ENCODE measurements at places on chromosomes 3 and 15.
A peak's percentile ranks its signal among the peaks of the same experiment; 100 is the strongest.

DNA sequence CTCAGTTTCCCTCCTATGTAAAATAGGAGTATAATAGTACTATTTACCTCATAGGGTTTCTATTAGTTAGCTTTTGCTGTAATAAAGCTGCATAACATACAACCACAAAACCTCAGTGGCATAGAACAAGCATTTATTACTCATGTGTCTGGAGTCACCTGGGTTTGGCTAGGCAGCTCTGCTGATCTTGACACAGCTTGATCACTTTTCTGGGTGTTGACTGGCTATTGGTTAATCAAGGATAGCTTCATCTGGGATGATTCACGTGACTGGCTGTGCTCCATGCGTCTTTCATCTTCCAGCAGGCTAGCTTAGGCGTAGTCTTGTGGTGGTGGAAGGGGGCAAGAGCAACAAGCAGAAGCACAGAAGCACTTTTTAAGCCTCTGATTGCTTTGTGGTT is 112.6 kb downstream of the SQOR start:
- DNase-seq = no peak

DNA sequence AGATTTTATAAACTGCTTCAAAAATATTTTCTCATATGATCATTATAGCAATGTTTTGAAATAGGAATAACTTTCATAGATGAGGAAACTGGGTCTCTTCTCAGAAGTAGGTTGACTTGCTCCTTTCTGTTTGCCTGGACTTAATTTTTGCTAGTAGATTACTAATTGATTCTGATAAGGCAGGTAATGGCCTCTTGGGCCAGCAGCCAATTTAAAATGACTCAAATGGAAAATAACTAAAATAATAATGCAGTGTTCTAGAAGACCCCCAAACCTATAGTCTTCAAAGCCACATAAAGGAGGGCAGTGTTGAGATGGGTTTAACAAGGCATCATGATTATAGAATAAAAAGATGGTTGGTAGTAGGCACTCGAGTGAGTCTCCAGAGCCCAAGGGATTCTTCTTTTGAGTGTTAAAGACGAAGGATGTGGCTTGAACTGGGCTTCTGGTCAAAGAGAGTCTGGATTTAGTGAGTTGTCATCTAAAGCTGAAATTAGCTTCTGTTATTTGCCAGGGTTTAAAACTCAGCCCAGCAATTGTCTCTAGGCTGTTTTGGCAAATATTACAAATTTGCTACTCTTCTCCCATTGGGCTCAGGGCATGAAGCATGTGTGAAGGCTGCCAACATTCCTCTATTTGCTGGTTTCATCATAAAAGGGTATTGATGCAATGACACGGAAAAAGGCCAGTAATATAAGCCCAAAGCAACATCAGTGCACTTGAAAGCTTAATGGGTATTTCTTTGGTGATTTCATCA is 297.1 kb upstream of the MEIS2 start:
- no peak for DNase-seq

DNA sequence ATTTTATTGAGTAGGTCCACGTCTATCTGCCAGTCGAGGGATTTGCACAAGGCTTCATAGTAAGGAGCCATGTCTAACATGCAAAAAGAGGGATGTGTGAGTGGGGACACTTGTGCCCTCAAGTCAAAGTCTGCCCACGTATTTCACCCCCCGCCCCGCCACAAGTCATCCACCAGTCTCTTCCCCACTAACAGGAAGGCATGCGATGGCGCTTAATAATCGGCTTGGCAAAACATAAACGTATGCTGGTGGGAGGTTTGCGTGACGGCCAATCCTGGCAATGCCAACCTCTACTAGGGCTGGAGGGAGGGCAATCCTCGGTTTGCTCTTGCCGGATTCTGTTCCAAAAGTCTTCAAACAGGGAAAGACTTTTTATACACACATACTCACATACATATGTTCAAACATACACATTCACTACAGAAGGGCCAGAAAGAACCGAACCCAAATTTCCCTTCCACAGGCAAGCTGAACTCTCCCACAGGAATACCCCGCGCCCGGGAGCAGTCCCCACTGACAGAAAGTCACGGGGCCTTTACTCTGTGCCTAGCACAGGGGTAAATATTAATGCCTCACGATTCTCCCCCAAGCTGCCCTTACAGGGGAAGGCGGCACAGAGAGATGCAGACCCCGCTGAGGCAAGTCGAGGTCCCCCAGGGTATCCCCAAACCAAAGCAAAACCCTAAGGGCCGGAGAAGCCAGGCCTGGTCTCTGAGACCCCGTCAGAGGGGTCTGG is 675 bp downstream of the PSMD6 start:
- DNase-seq = no peak

- peak; percentile 90 for DNase-seq
These were observed 194.6 kb upstream of the TPM1 start for GRCh38 chr15:62847900-62848489.

GRCh38 chr15:40313531-40314398 is 6.0 kb upstream of the PLCB2 start:
- DNase-seq = no peak

- peak; percentile 71 for DNase-seq
These were observed 846 bp upstream of the POLG start for GRCh38 chr15:89335298-89336041.

- DNase-seq = no peak
These were observed 18.1 kb upstream of the SLC41A3 start for GRCh38 chr3:126102011-126102410.

GRCh38 chr15:59885832-59886231 is 118.3 kb upstream of the FOXB1 start:
- peak; percentile 3 for DNase-seq

- no peak for DNase-seq
These were observed 30.1 kb upstream of the NANOGP8 start for GRCh38 chr15:35115155-35115725.

DNA sequence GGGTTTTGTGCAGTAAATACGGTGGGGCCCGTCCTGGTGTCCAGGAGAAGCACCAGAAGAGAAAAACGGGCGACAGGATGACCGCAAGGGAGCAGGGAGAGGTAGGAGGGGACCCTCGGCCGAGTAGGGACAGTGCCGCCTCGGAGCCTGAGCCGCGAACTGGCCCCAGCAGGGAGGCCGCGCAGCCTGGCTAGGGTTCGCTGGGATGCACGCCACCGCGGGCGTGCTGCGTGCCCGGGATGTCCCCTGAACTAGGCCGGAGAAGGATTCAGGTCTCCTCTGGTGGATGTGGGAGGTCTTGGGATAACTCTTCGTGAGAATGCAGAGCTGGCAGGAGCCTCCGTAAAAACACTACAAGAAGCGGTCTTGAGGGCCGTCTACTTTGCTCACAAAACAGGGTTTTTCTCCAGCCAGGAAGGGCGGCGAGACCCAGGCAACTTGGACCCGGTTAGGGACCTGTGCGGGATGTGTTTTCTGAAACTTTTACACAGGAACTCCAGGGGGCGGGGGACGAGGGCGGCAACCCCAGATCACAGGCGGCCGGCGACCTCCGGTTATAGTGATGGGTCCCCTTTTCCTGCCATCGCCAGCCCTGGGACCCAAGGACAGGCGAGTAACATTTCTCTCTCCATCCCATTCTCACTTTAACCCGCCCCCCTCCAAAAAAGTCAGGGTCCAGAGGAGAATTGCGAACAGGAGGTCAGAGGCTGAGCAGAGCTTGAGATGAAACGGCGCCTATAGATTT is 35.5 kb downstream of the NR2F2 start:
- peak; percentile 79 for DNase-seq

GRCh38 chr3:175356899-175357324 is 497.8 kb downstream of the NAALADL2 start:
- DNase-seq = no peak

GRCh38 chr3:136728918-136729317 is 23.3 kb downstream of the STAG1 start:
- DNase-seq = peak; percentile 44

GRCh38 chr3:105465251-105465853 is 98.6 kb downstream of the ALCAM start:
- DNase-seq = no peak

DNA sequence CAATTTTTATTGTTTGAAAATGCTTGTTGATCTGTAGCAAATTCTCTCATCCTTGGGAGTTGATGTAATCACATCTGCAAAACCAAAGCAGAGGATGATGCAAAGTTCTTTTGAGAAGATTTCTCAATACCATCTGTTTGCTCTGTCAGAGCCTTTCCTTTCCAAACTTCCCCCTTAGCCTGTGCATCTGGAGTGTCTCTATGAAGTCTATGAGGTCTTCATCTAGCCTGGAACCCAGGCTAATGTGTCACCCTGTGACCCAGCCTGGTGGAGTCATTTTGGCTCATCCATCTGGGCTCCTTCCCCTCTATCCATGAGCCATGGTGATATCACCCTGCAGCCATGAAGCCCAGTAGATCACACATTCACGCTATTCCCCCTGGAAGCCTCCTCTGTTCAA is 123.2 kb upstream of the SLC7A14 start:
- no peak for DNase-seq

- no peak for DNase-seq
These were observed 4.7 kb downstream of the C3orf18 start for GRCh38 chr3:50562861-50563260.

GRCh38 chr3:42139621-42140453 is 48.7 kb downstream of the TRAK1 start:
- DNase-seq = no peak

GRCh38 chr3:72784226-72784625 is 64.0 kb downstream of the SHQ1 start:
- DNase-seq = no peak

DNA sequence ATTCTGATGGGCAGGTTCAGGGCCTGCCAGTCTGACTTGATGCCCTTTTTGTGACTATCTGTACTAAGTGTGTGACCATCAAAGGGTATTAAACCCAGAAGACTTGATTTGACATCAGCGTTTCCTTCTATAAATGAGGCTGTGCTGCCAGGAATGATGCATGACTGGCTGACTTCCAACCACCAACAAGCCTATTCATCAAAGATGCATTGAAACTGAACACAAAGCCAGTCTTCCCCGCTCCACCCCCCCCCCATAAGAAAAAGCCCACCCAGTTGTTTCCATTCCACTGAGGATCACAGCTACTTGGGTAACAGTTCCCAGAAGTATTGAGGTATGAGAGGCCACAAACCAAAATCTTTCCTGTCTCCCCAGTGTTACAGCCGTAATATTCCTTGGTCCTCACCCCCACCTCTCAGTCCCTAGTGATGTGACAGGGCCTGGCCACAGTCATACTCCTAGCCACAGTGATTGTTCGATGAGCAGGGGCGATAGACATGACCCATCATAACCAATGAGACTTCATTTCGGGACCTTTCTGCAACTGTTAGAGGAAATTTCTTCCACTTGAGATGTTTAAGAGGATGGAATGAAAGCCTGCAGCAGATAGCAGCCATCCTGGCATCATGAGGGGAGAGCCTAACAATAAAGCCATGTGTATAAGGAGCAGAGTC is 22.6 kb downstream of the SH3BP5 start:
- DNase-seq = no peak

GRCh38 chr15:55250392-55250791 is 39.2 kb downstream of the RAB27A start:
- DNase-seq = no peak

DNA sequence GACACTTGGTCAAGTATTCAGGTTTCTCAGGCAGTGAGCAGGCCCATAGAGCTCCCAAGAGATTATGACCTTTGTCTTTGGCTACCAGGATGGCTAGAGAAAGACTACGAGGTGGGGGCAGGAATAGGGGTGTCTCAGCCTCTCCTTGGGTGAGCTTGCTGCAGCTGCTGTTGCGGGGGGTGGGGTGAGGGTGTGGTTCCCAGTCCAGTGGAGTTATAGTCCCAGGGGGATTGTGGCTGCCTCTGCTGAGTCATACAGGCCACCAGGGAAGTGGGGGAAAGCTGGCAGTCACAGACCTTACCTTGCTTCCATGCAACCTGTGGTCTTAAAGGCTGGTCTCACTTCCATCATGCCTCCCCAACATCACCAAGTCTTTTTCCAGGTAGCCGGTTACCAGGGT is 31.7 kb downstream of the ATP2C1 start:
- DNase-seq = no peak

- no peak for DNase-seq
These were observed 51.9 kb downstream of the SERPINI1 start for GRCh38 chr3:167787440-167787839.

DNA sequence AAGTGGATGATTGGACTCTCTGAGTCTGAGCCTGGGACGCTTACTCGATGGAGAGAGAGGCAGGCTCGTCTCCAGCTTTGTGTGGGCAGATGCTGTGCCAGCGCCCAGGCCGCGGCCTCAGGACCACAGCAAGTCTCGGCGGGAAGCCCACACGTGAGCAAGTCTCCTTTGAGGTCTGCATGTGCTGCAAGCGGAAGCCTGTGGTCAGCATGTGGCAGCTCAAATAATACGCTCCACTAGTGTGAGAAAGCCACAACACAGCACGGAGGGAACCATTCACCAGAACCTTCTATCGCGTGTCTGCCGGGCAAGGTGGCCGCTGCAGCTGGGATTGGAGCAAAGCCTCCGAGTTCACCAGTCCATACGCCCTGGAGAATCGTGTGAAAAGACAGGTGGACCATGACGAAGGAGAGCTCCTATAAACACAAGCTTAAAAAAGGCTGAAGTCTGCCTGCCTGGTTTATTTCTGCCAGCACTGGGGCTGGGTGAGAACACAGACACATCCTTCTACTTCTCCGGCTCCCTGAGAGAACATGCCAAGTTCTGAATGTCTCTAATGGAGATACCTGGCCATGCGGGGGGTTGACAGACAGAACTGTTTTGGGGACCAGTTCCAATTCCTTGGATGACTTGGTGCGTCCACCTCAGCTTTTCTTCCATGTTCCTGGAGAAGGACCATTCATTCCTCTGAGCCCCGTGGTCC is 82.0 kb upstream of the LRIG1 start:
- no peak for DNase-seq

GRCh38 chr3:159748425-159748824 is 240.2 kb upstream of the IL12A start:
- no peak for DNase-seq

- no peak for DNase-seq
These were observed 208.1 kb downstream of the SV2B start for GRCh38 chr15:91308199-91308598.

DNA sequence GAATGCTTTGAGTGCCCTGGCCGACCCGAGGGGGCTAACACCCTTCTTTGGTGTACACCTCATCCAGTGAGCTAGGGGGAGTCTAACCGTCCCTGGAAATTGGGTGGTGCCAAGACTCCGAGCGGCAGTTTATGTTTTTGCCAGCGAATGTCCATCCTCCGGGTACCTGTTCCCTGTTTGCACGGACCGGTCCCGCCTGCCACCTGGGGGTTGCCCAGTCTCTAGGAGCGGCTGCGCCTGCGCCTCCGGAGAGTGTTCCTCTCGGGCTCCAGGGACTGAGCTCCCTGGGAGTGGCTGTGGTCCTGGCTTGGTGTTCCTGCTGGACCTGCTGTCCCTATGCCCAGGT is 913 bp upstream of the WNT7A start:
- DNase-seq = peak; percentile 67

GRCh38 chr3:6622260-6622659 is 238.7 kb upstream of the GRM7 start:
- no peak for DNase-seq

- DNase-seq = no peak
These were observed 229.7 kb downstream of the ADAMTS17 start for GRCh38 chr15:100112061-100112420.

GRCh38 chr3:119365418-119365817 is 71.2 kb downstream of the ARHGAP31 start:
- DNase-seq = no peak

GRCh38 chr3:155282385-155283091 is 10.9 kb downstream of the STRIT1 start:
- DNase-seq = no peak
